ENCODE measurements at places on chromosomes 6 and 20.

DNA sequence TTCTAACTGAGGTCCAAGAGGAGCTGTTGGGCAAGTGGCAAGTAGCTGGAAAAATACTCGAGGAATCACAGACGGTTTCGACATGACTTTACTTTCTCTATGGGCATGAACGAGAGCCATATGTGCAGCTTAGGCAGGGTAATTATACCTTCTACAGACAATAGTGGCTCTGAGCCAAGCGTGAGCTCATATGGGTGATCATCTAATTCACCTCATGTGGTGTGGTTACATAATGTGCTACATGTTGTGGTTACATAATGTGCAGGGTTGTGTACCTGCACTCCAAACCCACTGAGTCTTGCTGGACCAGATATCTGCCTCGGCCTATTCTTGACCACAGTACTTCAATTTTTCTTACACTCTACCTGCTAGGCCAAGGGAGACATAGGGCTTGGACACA, 771.7 kb upstream of the EYS start:
- no peak for DNase-seq

- DNase-seq: no peak
These were observed 29.1 kb downstream of the WRNIP1 start for GRCh38 chr6:2794171-2794730.

DNA sequence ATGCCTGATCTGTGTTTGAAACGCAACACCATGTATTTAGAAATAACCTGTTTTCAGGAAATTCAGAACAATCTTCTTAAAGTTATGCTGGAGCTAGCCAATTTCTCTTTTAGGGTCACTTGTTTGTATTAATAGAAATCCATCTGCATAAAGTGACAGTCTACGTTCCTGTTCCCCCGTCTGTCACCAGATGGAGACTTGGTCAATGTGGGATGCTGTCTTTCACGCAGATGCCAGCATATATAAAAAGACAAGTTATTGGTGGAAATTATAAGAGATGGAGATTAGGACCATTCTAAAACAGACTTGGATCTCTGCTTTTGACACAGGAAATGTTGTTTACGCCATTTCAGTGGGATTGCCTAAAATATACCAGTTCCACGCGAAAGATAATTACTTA, 162.5 kb upstream of the STMND1 start:
- DNase-seq: no peak

DNA sequence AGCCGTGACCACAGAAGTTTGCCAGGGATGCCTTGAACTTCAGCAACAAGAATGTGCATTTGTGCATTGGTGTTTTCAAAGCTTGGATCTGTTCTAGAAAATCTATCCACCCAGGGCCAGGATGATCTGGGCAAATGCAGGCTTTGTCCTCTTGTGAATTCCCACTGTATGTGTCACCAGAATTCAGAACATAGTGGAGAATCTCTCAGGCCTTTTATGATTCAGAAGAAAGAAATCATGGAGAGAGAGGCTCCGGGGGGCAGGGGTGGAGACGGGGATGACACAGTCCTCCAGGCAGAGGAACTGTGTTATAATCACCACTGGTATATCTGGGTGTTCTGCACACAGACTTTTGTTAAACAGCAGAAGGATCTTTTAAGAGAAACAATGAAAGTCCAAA, 304.1 kb downstream of the CDH4 start:
- DNase-seq: no peak

GRCh38 chr6:73131706-73132105, 93.6 kb downstream of the KHDC1L start:
- no peak for DNase-seq

Measured in NCI-H1417 (cell line).